Femur (tissue), 1 donor: ENCODE measurements at places on chromosomes 11 and 22.

- no peak for DNase-seq
These were observed 59.9 kb downstream of the FAM168A start for GRCh38 chr11:73537969-73538368.

DNA sequence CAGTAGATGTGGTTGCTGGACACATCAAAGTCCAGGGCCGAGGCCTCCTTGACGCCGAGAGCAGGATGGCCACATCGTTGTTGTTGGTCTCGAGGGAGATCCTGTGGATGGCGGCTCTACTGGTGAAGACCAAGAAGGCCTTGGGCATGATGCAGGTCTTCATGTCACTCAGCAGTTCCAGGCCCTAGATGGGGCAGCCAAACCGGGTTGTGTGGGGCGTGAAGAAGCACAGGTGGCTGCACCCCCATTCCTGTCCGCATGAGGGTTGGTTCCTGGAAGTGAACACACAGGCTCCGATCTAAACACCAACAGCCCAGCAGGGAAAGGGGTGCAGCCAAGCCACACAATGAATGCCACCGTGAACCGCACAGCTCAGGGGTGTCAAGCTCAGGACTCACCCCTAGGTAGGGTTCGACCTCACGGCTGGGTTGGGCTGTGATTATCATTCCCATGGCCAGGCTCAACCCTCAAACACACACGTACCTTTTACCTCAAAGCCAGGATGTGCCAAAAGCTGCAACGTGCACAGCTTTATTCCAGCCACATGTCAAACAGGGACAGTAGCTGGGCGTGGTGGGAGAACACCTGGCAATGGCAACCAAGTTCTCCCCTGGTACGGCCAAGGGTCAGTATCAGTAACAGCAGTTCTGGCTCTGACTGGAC lies 132.3 kb downstream of the CRYBB2 start:
- peak; percentile 13 for DNase-seq

DNA sequence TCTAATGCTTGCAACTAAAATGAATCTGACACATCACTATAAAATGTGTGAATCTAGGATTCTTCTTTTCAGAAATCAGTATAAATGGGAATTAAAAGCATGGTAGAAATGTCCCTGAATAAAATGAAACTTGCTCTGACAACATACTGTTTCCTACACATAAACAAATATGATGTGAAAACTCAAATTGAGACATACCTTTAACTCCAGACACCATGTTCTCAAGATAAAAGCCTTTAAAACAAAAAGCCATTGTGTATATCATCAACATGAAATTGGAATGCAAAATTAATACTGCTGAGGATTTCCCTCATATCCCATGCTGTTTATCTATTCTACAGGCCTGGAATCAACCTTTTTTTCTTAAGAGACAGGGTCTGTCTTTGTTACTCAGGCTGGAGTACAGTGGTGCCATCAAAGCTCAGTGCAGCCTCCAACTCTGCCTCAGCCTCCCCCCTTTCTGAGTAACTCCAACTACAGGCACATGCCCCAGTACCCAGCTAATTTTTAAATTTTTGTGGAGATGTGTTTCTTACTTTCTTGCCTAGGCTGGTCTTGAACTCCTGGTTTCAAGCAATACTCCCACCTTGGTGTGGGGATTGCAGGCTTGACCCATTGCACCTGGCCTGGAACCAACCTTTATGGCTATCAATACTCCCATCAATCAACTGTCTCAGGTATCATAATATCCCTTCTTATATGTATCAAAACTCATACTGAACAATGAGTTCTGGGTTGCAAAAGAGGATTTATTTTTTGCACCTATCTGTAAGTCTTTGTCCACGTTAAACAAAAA lies 6.7 kb downstream of the TAF1D start:
- DNase-seq: no peak

GRCh38 chr11:21142007-21142406 lies 472.6 kb downstream of the NELL1 start:
- no peak for DNase-seq

DNA sequence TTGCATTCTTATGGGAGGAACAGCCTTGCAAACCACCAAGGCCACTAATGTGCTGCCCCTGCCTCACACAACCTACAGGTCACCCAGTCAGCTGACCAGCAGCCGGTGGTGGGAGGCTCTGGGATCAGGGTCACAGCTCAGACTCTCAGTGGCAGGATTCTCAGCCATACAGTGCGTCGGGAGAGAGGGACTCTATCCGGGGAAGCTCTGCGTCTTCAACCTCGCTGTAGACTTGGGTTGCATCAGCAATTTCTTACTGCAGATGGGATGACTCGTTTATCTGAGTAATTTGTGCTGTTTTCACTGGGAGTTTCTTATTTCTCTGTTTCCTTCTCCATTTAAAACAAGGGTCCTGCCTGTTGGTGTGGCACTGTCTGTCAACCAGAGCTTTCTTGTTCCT lies 257.7 kb downstream of the TBC1D22A start:
- no peak for DNase-seq

- DNase-seq: no peak
These were observed 29.5 kb downstream of the TRIOBP start for GRCh38 chr22:37726241-37726887.

DNA sequence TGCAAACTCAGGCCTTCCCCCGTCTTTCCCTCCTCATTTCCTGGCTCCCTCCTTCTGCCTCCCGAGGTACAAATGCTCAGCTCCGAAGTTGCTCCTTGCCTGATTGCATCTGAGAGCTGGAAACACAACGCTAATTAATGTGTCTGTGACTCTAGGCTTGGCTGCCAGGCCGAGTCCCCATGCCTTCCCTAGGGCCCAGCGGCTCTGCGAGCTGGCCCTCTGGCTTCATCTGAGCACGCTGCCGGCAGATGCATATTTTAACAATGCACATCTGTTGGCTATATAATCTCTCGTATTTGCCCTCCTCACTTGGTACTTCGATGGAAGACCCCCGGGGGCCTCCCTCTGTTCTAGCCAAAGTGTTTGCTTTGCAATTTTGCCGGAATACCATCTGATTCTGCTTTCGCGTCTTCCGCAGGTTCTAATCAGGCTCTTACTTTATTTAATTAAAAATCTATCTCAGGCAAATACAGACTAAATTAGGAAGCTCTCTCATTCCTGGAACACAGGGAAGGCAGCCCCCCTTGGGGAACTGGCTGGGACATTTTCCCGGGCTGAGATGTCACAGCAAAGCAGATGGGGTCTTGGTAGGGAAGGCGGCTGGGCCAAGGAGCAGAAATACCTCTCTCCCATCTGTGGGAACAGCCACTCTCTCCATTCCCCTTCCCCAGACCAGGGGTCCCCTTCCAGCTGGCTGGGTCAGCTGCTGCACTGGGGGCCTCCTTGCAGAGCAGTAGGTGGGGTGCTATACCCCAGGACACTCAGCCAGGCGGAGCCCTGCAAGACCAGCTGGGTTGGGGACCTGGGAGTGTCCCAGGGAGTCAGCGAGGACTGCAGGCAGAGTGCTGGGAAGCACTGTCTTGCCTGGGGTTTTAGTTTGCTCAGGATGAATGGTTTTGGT lies 162.8 kb downstream of the ST3GAL4 start:
- DNase-seq: peak; percentile 78

GRCh38 chr22:20747223-20747622 lies 26.7 kb upstream of the SERPIND1 start:
- DNase-seq: no peak

DNA sequence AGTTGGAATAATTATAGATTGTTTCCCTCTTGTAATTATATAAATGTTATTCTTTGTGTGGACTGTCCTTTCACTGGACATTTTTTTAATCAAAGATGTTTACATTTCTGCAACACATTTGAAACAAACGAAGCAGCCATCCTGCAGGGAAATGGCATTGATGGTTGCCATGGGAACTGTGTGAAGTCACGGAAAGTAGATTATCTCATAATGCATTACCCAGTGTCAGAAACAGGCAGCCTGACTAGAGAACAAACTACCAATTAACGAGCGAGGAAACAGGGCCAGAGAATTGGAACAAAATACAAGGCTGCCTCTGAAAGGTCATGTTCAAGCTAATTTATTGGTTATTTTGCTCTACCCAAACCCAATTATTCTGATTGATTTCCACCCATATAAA lies 96.9 kb upstream of the LARGE1 start:
- DNase-seq: no peak
